MM.1S (cell line): ENCODE measurements at places on chromosomes 7 and 10.

DNA sequence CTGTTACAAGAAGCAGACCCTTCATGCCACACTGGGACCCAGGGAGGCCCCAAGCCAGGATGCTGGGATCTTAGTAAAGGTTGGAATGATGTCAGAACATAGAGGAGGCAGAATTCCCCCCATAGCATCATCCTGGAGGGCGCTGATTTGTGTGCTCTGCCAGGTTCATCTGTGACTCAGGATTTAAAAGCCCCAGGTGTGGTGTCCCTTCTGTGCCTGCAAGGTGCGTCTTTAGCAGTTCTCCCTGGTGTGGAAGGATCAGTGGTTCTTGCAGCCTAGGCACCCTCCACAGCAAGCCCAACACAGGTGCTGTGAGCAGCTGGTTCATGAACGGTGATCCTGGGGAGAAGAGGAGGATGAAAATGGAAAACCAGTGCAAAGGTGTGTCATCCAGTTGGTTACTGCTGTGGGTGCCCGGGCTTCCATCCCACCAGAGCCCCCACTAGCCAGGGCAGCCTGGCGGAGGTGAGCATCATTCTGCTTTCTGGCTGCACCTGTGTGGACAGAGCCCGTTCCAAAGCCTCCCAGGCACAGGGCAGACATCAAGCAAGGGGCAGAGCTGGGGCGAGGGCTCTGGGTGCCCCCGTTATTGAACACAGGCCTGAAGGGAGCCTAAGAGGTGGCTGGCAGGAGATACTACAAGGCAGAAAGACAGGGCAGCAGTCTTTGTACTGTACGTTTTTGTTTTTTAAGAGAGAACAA lies 49.5 kb downstream of the IKZF1 start:
- no peak for DNase-seq

DNA sequence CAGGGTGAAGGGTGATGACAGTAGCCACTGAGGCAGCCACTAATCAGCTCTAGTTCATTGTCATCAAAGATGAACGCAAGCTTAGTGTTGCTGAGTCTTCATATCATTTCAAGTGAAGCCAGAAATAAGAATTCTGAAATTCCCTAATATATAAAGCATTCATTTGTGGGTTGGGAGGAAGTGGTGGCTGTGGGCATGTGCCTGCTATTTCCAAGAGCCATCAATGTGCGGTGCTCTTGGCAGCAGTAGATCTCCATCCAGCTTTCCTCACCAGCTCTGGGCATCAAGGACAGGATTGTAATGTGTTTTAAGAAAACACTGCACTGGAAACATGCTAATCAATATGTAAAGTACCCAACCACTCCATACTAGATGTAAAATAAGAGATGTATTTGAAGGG lies 202.5 kb upstream of the AHR start:
- no peak for DNase-seq

DNA sequence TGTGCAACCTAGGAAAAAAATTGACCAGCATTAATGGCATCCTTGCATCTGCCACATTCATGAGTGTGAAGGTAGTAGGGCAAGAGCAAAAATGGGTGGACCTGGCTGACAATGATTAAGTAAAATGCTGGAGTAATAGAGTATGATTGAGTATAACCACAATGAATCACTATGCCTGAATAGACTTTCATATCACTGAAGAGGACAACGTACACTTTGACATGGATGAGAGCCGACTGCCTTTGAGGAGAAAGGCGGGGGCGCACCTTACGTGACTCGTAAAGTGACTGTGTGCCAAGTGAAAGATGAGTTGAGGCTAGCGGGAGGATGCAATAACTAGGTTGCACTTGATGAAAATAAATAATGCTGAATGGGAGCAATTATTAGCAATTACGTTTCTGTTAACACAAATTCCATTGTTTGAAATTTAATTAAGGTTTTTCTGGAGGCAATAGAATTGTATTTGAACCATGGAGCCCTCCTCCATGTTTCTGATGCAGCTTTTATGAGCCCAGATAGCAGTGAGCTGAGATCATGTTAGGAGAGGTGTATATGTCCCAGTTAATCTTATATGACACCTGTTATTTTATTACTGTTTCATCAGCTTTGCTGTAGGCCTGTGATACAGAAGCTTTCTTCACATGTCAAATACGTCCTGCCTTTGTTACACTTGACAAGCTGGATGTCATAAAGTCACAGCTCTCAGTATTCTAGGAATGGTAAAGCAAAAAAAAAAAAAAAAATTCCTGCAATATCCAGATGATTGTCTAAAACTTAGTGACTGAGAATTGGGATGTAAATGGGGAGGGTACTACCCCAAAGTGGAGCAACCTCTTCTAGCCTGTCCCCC lies 596.5 kb downstream of the NXPH1 start:
- no peak for DNase-seq

- no peak for DNase-seq
Measured at GRCh38 chr10:132347211-132347930, 15.4 kb downstream of the LRRC27 start.

DNA sequence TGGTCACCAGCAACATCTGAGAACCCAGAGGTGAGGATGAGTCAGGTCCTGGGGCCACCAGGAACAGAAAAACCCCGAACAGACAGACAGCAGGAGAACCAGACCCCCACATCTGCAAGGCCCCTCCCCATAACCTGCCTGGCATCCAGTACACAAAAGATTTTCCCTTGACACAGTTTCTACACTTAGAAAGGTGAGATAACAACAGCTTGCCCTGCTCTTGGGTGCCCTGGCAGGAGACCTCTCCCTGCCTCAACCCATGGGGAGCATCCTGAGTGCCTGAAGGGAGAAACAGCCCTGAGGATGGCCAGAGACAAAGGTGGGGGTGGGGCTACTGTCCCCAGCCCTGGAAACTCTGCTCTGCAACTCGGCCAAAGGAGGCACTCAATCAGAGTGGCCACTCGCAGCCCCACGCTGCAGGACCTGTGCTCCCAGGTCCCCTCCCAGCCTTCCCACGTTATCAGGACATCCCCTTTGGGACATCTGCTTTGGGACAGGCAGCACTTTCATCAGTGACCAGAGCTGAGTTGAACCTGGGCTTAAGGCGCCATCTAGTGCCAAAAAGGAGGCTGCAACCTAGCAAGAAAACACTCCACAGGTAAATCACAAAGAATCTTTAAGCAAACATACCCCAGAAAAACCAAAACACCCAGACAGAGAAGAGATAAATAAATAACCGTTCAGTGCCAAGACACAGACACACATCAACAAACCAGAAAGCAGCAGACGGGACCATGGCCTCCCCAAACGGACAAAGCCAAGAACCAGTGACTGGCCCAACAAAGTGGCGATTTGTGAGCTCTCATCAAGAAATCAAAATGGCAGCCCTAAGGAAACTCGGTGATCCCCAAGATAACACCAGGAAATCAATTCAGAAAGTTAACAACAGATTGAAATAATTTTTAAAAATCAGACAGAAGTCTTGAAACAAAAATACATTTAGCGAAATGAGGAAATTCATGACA lies 233.7 kb downstream of the PTPRN2 start:
- DNase-seq: peak; percentile 50

DNA sequence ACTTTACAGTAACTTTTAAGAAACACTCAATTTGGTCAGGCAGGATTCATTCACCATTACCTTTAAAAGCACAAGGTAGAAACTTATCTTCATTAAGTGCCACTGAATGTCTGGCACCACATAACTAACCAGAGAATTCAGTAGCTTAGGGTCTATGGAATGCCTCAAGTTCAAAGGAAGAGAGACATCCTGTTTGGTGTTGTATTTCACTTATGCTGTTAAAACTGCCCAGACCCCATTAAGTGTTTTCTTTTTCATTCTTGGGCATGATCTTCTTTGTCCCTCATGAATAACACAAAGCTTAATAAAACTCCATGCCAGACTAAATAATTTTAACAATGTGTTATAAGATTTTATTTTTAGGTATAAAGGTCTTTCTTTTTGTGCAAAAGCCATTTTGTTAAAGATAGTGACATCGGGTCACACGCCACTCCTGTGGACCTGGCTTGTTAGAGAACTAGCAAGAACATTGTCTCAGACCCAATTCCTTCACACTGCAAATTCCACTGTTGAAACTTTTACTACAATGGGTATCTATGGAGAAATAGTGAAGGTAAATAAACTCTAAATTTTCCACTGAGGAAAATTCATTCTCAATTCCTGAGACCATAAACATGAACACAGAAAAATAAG lies 221.0 kb downstream of the TWIST1 start:
- no peak for DNase-seq

DNA sequence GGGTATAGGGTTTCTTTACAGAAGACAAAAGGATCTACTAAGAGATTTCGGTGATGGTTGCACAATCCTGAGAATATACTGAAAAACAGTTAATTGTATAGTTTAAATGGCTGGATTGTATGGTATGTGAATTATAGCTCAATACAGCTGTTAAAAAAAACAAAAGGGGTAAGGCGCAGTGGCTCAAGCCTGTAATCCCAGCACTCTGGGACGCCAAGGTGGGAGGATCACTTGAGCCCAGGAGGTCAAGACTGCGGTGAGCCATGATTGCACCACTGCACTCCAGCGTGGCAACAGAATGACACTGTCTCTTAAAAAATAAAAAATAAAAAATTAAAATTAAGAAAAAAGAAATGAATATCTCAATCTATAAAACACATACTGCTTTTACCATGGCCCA lies 18.5 kb downstream of the ESYT2 start:
- no peak for DNase-seq

DNA sequence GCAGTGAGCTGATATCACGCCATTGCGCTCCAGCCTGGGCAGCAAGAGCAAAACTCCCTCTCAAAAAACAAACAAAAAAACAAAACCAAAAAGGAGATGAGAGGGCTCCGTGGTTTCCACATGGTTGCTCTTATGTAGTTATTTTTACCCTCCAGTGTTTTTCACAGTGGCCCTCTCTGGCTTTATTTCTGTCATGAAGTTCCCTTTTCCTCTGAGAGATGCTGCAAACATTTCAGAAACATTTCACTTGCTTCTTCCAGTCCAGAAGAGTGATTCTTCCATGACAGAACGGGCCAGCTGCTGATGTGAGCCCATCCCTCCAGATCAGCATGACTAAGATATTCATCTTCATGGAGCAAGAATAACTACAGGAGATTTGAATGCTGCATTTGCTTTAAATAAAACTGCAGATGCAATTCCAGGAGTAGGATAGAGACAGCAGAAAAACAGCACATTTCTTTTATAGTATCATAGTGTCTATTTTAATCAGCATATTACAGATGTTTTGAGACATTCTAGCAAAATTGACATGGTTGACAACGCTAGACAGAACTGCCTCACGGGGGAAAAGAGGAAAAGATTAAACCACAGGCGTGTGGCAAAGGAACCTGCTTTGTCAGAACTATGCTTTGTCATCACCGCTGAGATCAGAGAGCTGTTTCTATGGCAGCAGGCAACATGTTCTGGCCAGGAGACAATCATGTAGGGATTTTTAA lies 40.3 kb downstream of the NRCAM start:
- DNase-seq: peak; percentile 93

- peak; percentile 26 for DNase-seq
Measured at GRCh38 chr10:25026463-25026862, 10.1 kb downstream of the THNSL1 start.

DNA sequence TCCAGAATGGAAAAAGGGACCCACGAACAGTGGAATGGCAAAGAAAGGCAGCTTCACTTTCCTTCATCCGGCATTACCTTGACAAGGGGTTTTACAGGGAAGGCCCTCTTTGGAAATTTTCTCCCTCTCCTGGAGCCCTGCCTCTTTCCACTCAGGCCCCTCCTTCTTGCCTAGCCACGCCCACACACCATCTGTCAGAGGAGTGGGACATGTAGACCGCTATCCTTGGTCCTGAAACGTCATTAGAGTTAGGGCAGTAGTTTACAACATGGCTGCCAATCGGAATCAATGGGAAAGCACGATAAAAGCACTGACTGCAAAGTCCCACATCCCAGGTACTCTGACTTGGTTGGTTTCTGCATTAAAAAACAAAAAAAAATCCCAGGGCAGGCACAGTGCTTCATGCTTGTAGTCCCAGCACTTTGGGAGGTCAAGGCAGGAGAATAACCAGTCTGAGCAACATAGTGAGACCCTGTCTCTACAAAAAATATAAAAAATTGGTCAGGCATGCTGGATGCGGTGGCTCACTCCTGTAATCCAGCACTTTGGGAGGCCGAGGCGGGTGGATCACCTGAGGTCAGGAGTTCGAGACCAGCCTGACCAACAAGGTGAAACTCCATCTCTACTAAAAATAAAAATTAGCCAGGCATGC lies 96.4 kb downstream of the MARCHF5 start:
- peak; percentile 21 for DNase-seq

DNA sequence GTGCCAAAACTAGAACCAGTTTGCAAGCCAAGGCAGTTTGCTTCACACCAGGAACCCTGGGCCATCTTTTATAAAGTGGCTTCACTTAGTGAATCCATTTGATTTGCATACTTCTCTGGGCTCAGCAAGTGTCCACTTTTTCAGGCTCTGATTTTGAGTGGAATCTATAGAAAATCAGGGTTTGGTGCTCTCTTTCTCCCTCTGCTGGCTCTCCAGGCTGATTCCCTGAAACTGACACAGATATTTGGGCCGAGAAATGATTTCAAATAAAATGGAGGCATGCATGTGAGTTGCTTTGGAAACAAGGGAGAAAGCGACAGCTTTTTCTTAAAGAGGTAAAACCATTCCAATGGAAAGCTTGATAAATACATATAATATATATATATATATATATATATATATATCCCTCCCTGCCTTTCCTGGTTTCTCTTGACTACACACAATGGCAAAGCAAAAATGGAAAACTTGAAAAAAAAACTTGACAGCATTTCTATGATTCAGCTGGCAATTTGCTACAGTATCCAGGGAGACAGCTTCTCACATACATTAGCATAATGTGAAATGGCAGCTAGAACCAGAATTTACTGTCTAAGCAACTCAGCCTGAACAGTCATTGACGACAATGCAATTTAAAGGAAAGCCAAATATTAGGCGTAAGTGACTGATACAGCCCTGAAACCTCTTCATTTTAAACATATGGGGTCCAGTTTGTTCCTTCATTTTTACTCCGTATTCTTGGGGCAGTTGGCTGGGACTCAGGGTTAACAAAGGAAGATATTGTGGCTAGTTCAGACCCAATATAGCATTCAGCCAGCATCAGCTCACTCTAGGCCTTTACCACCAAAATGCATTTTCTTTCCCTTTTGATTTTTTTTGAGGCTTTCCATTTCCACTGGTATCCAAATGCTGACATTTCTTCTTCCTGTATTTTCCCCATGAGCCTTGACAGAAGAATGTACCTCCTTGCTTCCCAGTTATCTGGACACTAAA lies 188.5 kb downstream of the TMEM178B start:
- no peak for DNase-seq

DNA sequence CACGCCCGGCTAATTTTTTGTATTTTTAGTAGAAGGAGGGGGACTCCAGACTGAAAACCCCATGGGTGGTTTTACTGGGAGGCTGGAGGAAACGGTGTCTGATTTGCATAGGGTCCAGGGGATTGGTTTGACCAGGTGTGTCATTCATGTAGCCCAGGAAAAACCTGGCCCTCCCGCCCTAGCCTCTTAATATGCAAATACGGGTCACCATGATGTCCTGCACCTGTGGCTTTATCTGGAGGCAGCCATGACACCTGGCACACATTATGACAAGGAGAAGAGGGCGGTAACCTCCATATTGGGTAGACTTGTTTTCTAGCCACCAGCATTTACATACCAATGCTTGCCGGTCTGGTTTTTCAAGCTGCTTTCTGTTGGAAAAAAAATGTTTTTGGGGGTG lies 68.0 kb downstream of the TRIL start:
- DNase-seq: peak; percentile 85
